ENCODE measurements at places on chromosomes 1 and 21. TPM values are rescaled to one million over a fixed set of nuclear protein-coding genes. Genes with fewer than 3 reads are reported as not detected.

GRCh38 chr1:103265551-103265950 lies 157.2 kb upstream of the COL11A1 start:
- H3K27me3 ChIP-seq = no peaks in the 10 kb centered on the region
- no peak for DNase-seq
- no peak overlapping the region for H3K4me3 ChIP-seq
- no peak overlapping the region for H3K27ac ChIP-seq
- H3K36me3 ChIP-seq = no peaks in the 10 kb centered on the region

GRCh38 chr1:219542828-219543518 lies 69.9 kb downstream of the ZC3H11B start:
- H3K4me3 ChIP-seq = no peak overlapping the region
- no peaks in the 10 kb centered on the region for H3K4me1 ChIP-seq
- no peaks in the 10 kb centered on the region for H3K36me3 ChIP-seq

- H3K27me3 ChIP-seq = no peaks in the 10 kb centered on the region
- no peak overlapping the region for H3K27ac ChIP-seq
- peaks cover 19% of the 10 kb centered on the region for H3K4me1 ChIP-seq
Observed at GRCh38 chr21:41610042-41610839, 102.3 kb upstream of the TMPRSS2 start.

The DDX20 gene
- total RNA-seq = 28.0 TPM

DNA sequence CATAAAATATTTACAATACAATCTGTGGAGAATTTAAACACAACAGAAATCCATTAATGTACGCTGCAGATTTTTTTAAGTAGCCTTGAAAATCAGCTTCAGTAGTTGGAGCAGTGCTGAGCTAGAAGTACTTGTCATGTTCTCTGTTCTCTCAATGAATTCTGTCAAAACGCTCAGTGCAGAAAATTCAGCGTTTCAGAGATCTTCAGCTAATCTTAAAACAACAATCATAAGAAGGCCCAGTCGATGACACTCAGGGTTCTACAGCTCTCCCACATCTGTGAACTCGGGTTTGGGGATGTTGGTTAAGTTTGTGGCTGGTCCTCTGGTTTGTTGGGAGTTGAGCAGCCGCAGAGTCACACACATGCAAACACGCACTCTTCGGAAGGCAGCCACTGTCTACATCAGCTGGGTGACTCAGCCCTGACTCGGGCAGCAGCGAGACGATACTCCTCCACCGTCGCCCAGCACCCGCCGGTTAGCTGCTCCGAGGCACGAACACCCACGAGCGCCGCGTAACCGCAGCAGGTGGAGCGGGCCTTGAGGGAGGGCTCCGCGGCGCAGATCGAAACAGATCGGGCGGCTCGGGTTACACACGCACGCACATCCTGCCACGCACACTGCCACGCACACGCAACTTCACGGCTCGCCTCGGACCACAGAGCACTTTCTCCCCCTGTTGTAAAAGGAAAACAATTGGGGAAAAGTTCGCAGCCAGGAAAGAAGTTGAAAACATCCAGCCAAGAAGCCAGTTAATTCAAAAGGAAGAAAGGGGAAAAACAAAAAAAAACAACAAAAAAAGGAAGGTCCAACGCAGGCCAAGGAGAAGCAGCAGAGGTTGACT lies 161.2 kb downstream of the RUNX1 start:
- no peaks in the 10 kb centered on the region for H3K4me1 ChIP-seq
- DNase-seq = peak; percentile 76
- H3K4me3 ChIP-seq = peak overlapping the region; percentile 88
- H3K27ac ChIP-seq = peak overlapping the region; percentile 97
- no peaks in the 10 kb centered on the region for H3K27me3 ChIP-seq

The SMIM1 gene
- total RNA-seq = 4.7 TPM

- H3K27me3 ChIP-seq = no peaks in the 10 kb centered on the region
- peak overlapping the region; percentile 97 for H3K27ac ChIP-seq
- H3K4me3 ChIP-seq = peak overlapping the region; percentile 87
- no peaks in the 10 kb centered on the region for H3K36me3 ChIP-seq
- H3K4me1 ChIP-seq = no peaks in the 10 kb centered on the region
Observed at GRCh38 chr1:48472638-48473037, 634 bp upstream of the SPATA6 start.

GRCh38 chr1:176384841-176385240 lies 78.1 kb upstream of the PAPPA2 start:
- no peak for DNase-seq
- H3K27ac ChIP-seq = no peak overlapping the region
- no peaks in the 10 kb centered on the region for H3K27me3 ChIP-seq
- H3K36me3 ChIP-seq = no peaks in the 10 kb centered on the region
- H3K4me3 ChIP-seq = no peak overlapping the region

DNA sequence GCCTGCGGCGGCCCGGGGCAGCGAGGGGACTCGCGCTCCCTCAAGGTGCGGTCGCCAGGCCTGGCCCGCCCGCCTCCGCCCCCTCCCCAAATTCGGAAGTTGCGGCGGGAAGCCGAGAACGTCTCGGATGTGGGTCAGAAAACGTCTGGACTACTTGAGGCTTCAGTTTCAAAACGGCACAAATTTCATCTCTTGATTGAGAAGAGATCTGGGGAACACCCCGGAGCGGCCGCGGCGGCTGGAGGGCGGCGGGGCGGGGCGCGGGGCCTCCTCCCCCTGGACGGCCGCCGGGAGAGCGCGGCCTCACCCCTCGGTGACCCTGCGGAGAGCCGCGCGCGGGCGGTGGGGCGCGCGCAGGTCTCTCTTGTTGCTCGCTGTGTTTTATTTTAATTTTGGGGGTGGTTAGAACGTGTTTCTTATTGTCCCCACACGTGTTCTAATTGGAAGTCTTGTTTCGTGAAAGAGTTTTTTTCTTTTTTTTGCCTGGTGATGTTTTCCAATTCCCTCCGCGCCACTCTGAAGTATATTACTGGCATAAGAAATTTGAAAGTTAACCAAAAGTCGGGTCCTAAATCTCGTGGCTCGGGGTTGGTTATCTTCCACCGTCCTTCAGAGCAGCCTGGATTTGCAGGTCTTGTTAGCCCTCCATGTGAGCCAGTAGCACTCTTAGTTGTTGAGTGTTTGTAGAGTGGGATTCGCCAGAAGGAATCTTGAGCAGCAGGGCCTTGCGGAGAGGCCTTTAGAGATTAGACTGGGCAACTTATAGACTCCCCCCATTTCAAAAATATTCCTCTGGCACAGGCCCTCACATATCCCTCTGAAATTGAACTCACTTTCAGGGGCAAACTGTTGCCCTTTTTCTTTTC lies 749 bp downstream of the PCBP3 start:
- H3K4me1 ChIP-seq = peaks cover 4% of the 10 kb centered on the region
- H3K36me3 ChIP-seq = no peaks in the 10 kb centered on the region
- no peaks in the 10 kb centered on the region for H3K27me3 ChIP-seq
- DNase-seq = no peak

DNA sequence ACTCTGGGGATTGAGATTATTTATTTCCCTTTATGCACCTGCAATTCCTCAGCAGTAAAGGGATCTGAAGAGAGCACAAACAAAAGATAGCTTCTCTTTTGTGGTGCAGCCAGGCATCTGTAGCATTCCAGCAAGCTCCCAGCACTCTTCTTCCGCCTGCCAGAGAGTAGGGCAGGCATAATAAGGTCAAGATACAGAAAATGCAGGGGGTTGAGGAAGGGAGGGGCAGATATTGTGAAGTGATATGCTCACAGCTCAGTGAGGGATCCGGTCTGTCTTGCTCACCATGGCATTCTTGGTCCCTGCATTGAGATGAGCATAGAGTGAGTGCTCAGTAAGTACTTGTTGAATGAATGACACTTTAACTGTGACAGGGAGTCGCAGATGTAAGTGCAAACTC lies 23.9 kb downstream of the FASLG start:
- DNase-seq = no peak
- H3K36me3 ChIP-seq = no peaks in the 10 kb centered on the region
- no peak overlapping the region for H3K4me3 ChIP-seq
- no peaks in the 10 kb centered on the region for H3K27me3 ChIP-seq

GRCh38 chr21:20998886-20999285 lies 677 bp downstream of the NCAM2 start:
- H3K27ac ChIP-seq = no peak overlapping the region
- peaks cover 3% of the 10 kb centered on the region for H3K4me1 ChIP-seq
- DNase-seq = no peak
- H3K36me3 ChIP-seq = no peaks in the 10 kb centered on the region
- H3K4me3 ChIP-seq = peak overlapping the region; percentile 63
- H3K27me3 ChIP-seq = no peaks in the 10 kb centered on the region

- H3K36me3 ChIP-seq = no peaks in the 10 kb centered on the region
- peak overlapping the region; percentile 77 for H3K4me3 ChIP-seq
- peaks cover 6% of the 10 kb centered on the region for H3K4me1 ChIP-seq
- H3K27ac ChIP-seq = peak overlapping the region; percentile 29
Observed at GRCh38 chr1:109112056-109112651, 1.8 kb upstream of the ELAPOR1 start.

DNA sequence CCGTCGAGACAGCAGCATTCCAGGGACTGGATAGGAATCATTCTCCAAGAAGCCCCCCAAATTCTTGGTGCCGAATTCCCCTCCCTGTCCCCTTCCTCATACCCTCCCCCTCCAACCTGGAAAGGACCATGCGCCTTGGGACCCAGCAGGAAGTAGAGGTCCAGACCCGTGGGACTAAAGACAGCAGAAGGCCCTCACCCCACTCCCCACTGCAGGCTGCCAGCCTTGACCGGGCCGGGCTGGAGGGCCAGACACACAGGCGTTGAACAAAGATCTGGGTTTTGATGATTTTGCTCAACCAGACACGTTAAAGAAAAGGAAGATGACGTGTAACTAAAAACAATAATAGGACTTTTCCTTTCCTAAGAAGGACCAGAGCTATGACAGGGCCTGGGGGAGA lies 286.5 kb downstream of the NPHP4 start:
- no peak for DNase-seq
- no peaks in the 10 kb centered on the region for H3K36me3 ChIP-seq
- no peaks in the 10 kb centered on the region for H3K4me1 ChIP-seq

DNA sequence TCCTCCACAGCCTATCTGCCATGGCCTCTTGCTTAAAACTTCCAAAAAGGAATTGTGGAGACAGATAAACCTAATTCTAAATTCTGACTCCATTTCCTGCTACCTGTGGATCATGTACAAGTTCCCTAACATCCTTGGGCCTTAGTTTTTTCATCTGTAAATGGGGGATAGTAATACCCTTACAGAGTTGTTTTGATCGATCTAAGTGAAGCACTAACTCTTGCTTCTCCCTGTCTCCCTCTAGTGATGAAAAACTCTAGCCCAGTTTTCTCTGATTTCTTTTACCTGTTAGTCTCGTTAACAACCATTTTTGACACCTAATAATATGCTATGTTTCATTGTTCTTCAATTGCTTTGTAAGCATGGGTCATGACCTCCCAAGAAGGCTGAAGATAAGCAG lies 65.9 kb downstream of the TM2D1 start:
- H3K27ac ChIP-seq = no peak overlapping the region
- H3K27me3 ChIP-seq = no peaks in the 10 kb centered on the region
- H3K36me3 ChIP-seq = no peaks in the 10 kb centered on the region
- H3K4me3 ChIP-seq = no peak overlapping the region
- no peak for DNase-seq
- H3K4me1 ChIP-seq = no peaks in the 10 kb centered on the region

- no peaks in the 10 kb centered on the region for H3K27me3 ChIP-seq
- no peak overlapping the region for H3K4me3 ChIP-seq
- no peaks in the 10 kb centered on the region for H3K36me3 ChIP-seq
- H3K4me1 ChIP-seq = no peaks in the 10 kb centered on the region
- H3K27ac ChIP-seq = no peak overlapping the region
- DNase-seq = no peak
Observed at GRCh38 chr1:25134801-25135461, 97.4 kb downstream of the SYF2 start.

The NR0B2 gene
- total RNA-seq = not detected

GRCh38 chr1:165854101-165854845 lies 26.9 kb downstream of the UCK2 start:
- H3K4me3 ChIP-seq = no peak overlapping the region
- no peaks in the 10 kb centered on the region for H3K36me3 ChIP-seq
- peak; percentile 53 for DNase-seq
- H3K27ac ChIP-seq = peak overlapping the region; percentile 36
- peaks cover 13% of the 10 kb centered on the region for H3K4me1 ChIP-seq

- no peaks in the 10 kb centered on the region for H3K4me1 ChIP-seq
- no peak overlapping the region for H3K4me3 ChIP-seq
- H3K36me3 ChIP-seq = no peaks in the 10 kb centered on the region
- H3K27me3 ChIP-seq = no peaks in the 10 kb centered on the region
- no peak overlapping the region for H3K27ac ChIP-seq
Observed at GRCh38 chr21:42096566-42096965, 25.4 kb downstream of the UMODL1 start.

DNA sequence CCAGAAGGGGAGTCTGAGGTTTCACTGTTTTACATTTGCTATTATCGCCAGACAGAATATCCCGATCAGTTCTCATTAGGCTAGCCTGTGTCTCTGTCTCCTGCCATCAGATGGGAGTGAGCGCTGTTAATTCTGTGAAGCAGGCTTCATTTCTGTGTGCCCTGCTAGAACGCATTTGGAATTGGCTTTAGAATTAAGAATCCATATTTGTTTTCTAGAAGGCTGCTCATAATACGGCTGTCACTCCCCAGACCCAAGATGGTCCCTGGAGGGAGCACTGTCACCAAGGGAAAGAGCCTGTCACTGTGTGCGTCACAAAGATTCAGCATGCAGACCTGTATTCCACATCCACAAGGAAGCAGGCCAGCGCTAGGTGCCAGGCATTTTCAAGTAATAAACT lies 49.2 kb downstream of the CASQ2 start:
- no peaks in the 10 kb centered on the region for H3K4me1 ChIP-seq
- DNase-seq = no peak
- no peak overlapping the region for H3K27ac ChIP-seq
- no peaks in the 10 kb centered on the region for H3K36me3 ChIP-seq

GRCh38 chr1:121516234-121516967 lies 331.6 kb downstream of the SRGAP2C start:
- no peaks in the 10 kb centered on the region for H3K36me3 ChIP-seq
- DNase-seq = no peak
- no peak overlapping the region for H3K27ac ChIP-seq
- H3K27me3 ChIP-seq = peaks cover 2% of the 10 kb centered on the region
- no peak overlapping the region for H3K4me3 ChIP-seq

The DCST1 gene
- total RNA-seq = 0.16 TPM

DNA sequence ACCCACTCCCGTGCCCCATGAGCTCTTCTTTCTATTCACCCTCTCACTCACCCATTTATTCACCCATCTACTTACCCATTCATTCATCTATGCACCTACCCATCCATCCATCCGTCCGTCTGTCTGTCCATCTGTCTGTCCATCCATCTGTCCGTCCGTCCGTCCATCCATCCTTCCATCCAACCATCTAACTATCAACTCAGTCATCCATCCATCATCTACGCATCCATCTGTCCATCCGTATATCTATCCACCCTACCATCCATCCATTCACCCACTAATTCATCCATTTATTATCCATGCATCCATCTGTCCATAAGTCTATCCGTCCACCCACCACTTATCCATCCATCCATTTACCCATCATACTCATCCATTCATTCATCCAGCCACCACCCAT lies 10.8 kb upstream of the CSF3R start:
- no peak overlapping the region for H3K4me3 ChIP-seq
- no peak overlapping the region for H3K27ac ChIP-seq
- H3K36me3 ChIP-seq = no peaks in the 10 kb centered on the region
- DNase-seq = no peak
- H3K27me3 ChIP-seq = no peaks in the 10 kb centered on the region
- no peaks in the 10 kb centered on the region for H3K4me1 ChIP-seq

The HSD3B1 gene
- not detected for total RNA-seq

DNA sequence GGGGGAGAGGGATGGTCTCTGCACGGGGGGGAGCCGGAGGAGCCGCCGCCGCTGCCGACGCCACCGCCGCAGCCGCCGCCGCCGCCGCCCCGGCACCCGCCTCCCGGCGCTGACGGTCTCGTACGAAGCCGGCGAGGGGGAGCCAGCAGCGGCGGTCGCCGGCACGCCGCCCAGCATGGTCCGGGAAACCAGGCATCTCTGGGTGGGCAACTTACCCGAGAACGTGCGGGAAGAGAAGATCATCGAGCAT lies 311 bp downstream of the SPEN start:
- no peak for DNase-seq
- no peaks in the 10 kb centered on the region for H3K36me3 ChIP-seq
- H3K4me1 ChIP-seq = no peaks in the 10 kb centered on the region
- H3K27ac ChIP-seq = peak overlapping the region; percentile 98
- H3K4me3 ChIP-seq = peak overlapping the region; percentile 94

The CBR3 gene
- total RNA-seq = 15.7 TPM
